ENCODE measurements at places on chromosomes 3 and 15.

- DNase-seq = no peak
These were observed 62.8 kb downstream of the ABHD2 start for GRCh38 chr15:89150762-89151664.

DNA sequence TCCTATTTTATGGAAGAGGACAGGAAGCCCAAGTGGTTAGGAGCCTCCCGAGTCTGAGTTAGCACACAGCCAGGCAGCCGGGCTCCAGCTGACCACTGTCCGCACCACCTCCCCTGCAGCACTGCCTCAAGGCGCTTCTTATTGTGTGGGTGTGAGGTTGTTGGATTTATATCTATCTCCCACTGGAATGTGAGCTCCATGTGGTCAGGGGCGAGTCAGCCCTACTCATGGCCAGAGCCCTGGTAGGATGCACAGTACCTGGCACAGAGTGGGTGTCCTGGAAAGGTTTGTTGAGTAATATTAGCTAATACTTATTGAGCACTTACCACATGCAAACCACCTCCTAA is 9.7 kb upstream of the FBLN2 start:
- DNase-seq = no peak

GRCh38 chr3:114299421-114299820 is 5.6 kb downstream of the TIGIT start:
- no peak for DNase-seq

- DNase-seq = no peak
These were observed 25.7 kb downstream of the SPCS1 start for GRCh38 chr3:52731590-52731989.

- DNase-seq = no peak
These were observed 14.2 kb upstream of the NPTN start for GRCh38 chr15:73647259-73648013.

DNA sequence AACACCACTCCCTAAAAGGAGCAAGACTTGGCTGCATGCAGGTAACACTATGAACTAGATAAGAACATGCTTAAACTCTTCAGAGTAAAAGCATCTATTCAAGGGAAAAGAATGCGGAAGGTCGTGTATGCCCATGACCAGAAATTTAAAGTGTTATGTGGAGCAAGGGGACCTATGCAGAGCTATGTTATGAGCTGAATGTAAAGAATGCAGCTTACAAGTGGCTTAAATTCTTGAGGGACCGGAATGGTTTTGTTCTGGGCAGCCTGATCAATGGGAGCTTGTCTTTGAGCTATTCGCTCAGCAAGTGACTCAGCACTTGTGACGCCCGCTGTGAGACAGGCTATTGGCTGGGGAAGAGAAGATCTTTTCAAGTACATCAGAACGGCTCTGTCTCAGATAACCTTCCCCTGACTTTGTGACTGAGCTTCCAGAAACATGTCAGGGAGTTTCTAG is 367.5 kb upstream of the THBS1 start:
- no peak for DNase-seq

DNA sequence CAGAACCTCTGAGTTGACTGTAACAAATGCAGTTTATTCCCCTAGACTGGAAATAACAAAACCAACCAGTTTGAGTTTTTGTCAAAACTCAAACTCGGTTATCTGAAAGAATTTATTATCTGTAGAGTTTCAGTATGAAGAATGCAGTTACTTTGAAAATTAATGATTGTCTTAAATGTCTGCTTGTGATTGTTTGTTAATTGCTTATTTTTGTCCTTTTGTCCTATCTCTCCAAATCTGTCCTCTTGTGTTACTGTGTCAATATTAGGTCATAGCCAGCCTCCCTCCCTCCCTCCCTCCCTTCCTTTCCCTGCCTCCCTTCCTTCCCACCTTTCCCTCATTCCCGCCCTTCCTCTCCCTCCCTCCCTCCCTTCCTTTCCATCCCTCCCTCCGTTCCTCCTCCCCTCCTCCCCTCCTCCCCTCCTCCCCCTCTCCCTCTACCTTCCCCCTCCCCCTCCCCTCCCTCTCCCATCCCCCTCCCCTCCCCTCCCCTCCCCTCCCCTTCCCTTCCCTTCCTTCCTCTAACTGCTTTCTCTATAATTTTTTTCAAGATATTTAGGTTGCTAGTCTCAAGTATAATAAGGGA is 153.5 kb downstream of the FNDC3B start:
- no peak for DNase-seq

DNA sequence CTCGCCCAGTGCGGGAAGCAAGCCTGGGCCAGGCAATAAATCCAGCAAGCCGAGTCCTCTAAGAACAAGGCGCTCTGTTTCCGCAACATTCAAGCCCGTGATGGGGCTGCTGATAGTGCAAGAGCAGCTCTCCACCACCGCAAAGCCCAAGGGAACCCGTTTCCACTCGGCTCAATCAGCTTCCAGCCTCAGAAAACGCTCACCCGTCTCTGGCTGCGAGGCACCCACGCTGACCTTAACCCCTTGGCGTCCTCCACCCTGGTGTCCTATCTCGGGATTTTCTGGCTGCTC is 17.8 kb downstream of the SPATA12 start:
- peak; percentile 2 for DNase-seq

Data from stimulated activated CD4-positive, alpha-beta T cell treated with anti-CD3 and anti-CD28 coated beads, Interleukin-4, amount 100 ng/mL, for 4 hours (primary cell).